Colonic mucosa (tissue), 4 donors: ENCODE measurements at places on chromosomes 4 and X. TPM values are rescaled to one million over a fixed set of nuclear protein-coding genes. Genes with fewer than 3 reads are reported as not detected.

The EPHA5 gene
- 0.07 TPM for total RNA-seq

The MAGEB2 gene
- total RNA-seq, result not detected

GRCh38 chrX:23779025-23779424 is 3.9 kb upstream of the SAT1 start:
- H3K36me3 ChIP-seq, result no peaks in the 10 kb centered on the region
- DNase-seq, result no peak
- H3K27me3 ChIP-seq, result no peaks in the 10 kb centered on the region
- no peak overlapping the region for H3K27ac ChIP-seq
- no peaks in the 10 kb centered on the region for H3K4me1 ChIP-seq

DNA sequence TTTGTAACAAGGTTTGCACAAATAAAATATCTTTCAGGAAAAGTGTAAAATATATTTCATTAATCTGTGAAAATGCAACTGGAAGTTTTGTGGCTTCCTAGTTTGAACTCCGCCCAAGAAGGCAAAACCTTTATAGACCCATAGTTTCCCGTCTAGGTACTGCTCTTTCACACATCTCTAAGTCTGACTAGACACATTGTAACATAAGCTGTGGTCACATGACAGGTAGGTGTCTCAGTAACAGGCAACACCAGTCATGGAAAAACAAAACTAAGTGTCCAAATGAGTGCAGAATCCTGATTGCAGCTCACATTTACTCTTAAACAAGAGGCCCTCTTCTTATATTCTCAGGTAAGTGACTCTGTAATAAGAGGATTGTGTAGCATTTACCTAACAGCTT is 55.6 kb downstream of the SNCA start:
- H3K27ac ChIP-seq, result no peak overlapping the region
- no peaks in the 10 kb centered on the region for H3K36me3 ChIP-seq
- H3K4me1 ChIP-seq, result no peaks in the 10 kb centered on the region

DNA sequence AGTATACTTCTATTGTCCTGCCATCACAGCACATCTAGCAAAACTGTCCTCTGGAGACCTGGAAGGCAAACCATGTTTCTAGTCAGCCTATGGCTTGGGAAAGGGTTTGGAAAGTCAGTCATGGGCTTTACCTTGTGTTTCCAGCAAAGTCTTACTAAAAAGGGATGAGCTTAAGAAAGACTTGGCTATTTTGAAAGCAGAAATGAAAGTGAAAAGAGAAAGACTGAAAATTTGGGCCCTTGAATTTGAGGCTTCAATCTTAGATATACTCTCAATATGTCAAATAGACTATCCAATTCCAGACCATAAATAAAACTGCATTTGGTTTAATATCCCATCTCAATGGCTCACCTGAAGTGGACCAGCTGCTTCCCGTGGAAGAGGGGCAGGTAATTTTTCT is 127.9 kb downstream of the ZNF330 start:
- H3K4me3 ChIP-seq, result no peak overlapping the region
- H3K27ac ChIP-seq, result no peak overlapping the region

DNA sequence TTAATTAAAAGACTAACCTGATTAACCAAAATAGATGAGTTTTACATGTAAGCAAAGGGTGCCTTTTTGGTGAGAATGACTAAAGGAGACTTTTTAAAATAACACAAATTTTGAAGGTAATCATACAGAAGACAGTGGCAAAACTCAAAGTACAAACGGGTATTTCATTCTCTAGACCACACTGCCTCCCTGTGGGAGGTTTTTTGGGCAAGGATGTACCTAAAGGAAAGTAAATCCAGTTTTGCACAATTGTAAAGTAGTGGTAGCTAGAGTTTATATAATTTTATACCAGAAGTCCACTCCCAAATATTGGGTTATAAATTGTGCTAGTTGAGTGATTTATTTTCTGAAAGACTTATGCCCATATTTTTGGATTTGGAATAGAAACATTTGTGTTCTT is 201.0 kb downstream of the PAPSS1 start:
- DNase-seq, result peak; percentile 19
- no peaks in the 10 kb centered on the region for H3K27me3 ChIP-seq
- no peak overlapping the region for H3K27ac ChIP-seq
- no peak overlapping the region for H3K4me3 ChIP-seq
